ENCODE measurements at places on chromosomes 5 and 9.

GRCh38 chr9:7370381-7370780 is 429.2 kb downstream of the DMAC1 start:
- no peak for DNase-seq

DNA sequence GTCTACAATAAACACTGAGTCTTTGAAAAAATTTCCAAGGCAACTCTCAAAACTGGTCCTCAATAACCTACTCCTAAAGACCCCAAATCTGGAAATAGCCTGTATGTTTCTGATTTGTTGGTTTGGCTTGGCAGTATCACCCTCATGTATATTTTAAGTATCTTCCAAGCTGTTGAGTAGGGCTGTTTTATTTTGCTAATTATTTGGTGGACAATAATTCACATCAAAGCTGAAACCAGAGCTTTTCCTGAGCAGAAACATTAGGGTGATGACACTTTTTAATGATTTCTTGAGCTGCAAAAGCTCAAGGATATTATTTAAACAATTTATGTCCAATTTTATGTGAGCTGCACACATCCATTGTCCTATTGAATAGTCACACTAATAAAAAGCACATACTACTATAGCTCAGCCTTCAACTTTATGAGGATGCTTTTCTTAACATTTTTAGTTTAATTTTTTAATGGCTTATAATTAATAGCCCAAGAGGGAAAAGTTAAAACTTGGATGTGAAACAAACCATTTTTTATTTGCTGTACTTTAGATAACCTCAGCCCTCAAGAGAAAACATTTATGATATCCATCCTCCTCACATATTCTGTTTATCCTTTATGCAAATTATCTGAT is 393.1 kb downstream of the TAF11L14 start:
- DNase-seq: no peak

- DNase-seq: no peak
These were observed 2.5 kb upstream of the NEK6 start for GRCh38 chr9:124255222-124255621.

DNA sequence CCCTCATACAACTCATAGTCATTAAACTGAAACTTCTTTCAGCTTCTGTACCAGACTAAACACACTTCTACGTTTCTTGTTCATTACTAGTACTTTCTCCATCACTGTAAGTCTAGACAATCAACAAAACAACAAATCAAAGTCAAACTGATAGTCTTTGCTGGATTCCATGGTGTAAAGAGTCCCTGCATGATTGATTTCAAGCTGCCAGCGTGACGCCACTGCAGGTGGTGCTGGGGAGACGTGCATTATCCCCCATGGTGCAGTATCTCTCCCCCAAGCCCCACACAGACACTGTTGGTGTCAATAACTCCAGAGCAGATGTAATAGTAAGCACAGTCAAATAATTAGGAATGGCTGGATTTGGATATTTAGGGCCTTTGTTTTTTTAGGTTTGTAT is 10.7 kb upstream of the SLC2A8 start:
- DNase-seq: no peak

DNA sequence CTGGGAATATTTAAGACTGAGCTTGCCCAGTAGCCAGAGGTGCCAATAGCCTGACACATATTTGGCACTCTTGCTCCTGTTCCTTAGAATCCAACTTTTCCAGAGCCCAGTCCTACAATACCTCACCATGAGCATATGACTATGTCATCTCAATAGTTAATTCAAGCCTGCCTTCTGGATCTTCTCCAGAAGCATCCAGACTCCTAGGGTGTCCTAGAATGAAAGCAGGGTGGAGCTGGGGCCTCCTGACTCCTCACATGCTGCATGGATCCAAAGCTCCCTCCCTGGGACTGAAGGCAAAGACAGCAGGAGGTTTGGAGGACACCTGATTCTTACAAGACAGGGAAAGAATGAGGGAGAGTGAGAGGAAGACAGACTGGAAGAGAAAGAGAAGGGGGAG is 37.9 kb downstream of the SH3TC2 start:
- DNase-seq: no peak

All from stimulated activated CD8-positive, alpha-beta memory T cell treated with anti-CD3 and anti-CD28 coated beads, Interleukin-12 subunit alpha, Interleukin-12 subunit beta, amount 100 ng/mL, for 1 hour (primary cell).